NCI-H1092 (cell line): ENCODE measurements at places on chromosomes 2 and 18.

DNA sequence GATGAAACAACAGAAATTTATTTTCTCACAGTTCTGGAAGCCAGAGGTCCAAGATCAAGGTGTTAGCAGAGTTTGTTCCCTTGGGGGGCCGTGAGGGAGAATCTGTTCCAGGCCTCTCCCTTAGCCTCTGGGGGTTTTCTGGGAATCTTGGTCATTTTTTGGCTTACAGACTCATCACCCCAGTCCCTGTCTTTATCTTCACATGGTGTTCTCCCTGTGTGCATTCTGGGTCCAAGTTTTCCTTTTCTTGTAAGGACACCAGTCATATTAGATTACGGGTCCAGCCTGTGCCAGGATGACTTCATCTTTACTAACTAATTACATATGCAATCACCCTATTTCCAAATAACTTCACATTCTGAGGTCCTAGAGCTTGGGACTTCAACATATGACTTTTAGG lies 292.5 kb upstream of the TRIB2 start:
- no peak for DNase-seq

- DNase-seq, result no peak
Observed at GRCh38 chr2:232955856-232956255, 57.2 kb downstream of the NGEF start.

GRCh38 chr2:20650393-20650876 lies 463 bp downstream of the HS1BP3 start:
- DNase-seq, result peak; percentile 21

- DNase-seq, result no peak
Observed at GRCh38 chr18:25516747-25517498, 165.0 kb upstream of the ZNF521 start.

DNA sequence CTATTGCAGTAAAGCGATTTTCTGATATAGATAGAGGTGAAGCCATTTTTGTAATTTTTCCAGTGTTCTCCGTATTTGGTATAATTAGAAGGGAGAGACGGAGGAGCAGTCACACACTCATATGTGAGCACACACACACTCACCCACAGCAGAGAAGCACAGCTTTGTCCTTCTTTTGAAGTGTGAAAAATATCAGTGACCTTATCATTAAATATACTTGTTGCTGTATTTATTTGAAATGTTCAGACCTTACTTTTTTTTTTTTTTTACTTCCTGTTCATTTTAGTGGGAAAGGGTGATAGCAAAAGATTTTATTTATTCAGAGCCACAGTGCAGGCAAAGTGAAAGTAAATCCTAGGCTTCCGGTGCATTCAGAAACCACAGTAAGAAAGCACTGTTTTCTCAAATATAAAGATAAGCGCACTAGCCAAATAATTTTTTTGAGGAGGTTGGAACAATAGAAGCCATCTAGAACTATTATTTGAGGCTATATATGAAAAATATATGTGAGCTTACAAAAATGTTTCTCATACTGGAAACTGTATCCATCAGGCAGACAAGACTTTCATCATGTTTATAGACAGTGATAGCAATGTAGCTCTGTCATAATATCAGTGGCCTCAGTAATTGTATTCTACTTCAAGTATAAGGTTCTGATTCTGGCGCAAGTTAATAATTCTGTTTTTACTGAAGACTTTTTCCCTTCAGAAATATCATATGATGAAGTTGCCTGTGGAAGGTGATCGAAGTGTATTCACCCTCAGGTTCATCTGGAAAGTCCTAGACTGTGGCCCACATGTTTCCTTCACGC lies 37.2 kb downstream of the TSHZ1 start:
- DNase-seq, result peak; percentile 32

DNA sequence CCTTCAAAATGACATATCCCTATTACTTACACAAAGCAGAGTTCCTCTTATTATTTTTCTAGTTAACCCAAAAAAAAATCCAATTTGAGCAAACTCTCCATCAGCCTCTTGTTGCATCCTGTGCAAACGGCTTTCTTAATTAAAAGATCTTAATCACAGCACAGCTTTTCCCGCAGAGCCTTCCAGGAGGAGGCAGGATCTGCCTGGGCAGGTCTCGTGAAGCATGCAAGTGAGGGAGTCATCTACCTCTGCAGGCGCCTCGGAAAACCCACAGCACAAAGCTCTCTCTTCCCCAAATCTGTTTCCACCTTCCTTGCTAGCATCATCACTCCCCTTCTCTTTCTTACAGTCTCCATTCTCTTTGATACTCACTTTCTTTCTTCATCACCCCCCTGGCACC lies 100.4 kb downstream of the EN1 start:
- DNase-seq, result no peak

- no peak for DNase-seq
Observed at GRCh38 chr2:33620-34019, 12.7 kb downstream of the FAM110C start.

DNA sequence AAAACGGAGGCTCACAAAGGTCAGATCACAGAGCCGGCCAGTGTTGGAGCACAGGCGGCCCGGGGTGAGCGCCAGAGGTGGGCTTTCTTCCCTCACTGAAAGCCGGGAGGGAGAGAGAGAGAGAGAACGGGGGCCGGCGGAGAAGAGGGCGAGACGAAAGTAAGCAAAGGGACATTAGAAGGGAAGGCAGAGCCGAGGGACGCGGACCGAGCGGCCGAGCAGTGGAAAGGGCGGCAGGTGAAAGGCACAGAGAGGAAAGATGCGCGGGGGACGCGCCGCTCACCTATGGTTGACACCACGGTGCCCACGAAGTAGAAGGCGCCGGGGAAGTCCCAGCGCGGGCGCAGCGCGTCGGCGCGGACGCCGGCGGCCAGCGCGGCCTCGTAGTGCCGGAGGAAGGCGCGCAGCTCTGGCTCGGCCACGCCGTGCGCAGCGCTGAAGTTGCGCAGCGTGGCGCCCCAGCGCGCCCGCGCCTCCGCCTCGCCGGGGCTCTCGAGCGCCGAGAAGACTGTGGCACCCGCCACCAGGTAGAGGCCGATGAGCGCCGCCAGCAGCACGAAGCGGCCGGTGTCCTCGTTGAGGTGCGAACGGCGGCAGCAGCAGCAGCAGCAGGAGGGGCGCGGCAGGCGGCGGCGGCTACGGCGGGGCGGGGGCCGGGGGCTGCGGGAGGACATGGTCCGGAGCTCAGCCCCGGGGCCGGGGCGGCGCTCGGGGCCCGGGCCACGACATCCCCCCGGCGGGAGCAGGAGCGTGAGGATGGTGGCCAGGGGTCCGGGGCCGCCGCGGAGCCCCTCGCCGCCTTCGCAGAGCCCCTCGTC lies 166.9 kb downstream of the MSH2 start:
- no peak for DNase-seq

GRCh38 chr2:71453404-71454220 lies at the start of gene DYSF:
Gene DYSF (plus strand): TSS chr2:71453561.
- DNase-seq, result no peak

DNA sequence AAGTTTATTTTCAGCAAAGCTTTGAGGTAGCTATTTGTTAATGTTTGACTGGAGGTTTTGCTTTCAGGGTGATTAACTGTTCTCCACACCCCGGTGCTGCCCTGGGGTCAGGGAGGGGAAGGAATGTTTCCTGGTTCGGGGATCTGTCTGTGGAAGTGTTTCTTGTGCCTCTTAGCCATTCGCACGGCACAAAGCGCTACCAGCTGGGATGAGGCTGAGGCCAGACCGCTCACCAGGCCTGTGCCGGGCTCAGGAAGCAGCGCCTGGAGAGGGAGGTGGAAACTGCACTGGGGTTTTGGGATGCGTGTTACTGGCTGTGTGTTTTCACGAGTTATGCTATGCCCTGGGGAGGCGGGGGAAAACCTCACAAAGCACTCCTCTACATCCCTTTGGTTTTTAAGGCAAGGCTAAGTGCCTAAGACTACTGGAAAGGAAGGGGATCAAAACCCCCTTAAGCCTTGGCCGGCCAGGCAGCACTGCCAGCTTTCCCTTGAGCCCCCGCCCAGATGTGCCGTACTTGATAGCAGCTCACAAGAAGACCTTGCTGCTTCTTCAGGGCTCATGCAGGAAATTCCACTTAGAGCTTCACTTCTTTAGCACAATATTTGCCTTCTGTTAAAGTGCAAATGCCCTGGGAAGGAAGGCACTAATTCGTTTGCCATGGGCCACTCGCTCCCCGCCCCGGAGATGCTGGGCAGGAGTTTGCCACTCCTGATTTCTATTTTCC lies 65.7 kb upstream of the CNGA3 start:
- no peak for DNase-seq

- DNase-seq, result peak; percentile 54
Observed at GRCh38 chr2:44952143-44952805, 10.8 kb downstream of the SIX3 start.

DNA sequence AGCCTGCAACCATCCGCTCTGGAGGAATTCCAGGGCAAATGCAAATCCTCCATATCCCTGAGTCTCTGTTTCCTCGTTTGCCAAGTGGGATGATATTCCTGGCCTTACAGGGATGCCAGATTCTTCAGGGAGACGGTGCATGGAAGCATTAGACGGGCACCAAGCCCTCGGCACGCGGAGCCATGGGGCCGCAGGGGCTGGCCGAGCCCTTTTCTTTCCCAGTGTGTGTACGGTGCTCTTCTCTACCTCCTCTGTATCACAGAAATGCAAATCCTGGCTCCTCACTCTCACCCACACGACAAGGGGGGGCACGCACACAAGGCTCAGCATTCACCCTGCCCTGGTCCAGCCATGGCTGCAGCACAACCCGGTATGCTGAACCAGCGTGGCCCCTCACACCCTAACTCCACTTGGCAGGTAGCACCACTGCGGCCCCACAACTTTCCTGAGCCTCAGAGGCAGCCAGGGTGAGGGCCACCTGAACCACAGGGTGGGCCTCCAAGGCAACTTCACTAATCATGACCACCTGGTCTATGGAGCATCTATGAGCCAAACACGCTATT lies 64.1 kb upstream of the SALL3 start:
- no peak for DNase-seq

DNA sequence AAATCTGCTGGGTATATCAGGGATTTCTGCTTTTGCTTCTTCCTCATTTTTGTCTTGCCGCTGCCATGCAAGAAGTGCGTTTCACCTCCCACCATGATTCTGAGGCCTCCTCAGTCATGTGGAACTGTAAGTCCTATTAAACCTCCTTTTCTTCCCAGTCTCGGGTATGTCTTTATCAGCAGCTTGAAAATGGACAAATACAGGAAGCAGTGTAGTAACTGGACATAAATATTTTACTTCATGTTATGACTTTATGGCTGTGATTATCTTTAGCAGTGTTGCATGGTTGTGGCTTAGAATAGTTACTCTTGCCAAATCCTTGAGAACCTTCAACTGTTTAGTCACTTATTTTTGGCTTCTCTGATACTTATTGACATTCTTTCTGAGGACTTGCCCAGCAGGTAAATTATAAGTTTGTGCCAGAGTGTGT lies 66.2 kb upstream of the DLX2 start:
- DNase-seq, result no peak

GRCh38 chr18:36850527-36851201 lies 21.7 kb downstream of the KIAA1328 start:
- no peak for DNase-seq

DNA sequence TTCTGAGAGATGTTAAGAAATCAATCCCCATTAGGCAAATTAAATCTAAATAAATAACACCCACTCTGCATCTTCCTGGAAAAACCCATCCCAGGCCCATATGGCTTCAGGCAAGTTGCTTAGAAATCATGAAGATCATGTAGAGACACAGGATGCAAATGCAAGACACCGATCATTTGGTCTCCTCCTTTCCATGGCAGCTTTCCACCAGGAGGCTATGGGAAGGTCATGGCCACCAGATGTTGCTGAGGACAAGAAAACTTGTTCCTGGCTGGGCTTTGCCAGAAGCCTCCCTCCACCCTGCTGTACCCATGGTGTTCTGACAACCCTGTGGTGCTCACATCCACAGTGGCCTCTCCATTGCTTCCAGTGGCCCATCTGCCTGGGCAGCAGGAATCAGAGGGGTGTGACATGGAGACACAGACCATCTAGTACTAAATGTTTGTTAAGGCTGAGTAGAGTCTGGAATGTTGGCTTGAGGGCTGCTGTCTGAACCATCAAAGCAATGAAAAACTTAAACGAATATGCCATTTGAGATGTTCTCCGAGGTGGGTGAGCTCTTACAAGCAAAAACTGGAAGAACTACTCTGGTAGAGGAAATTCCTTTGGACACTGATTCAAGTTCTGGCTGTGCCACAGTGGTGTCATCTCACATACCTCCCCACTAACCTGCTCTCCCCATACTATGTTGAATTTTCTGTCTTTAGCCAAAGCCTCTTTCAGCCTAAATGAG lies 293.2 kb downstream of the TNS1 start:
- no peak for DNase-seq

DNA sequence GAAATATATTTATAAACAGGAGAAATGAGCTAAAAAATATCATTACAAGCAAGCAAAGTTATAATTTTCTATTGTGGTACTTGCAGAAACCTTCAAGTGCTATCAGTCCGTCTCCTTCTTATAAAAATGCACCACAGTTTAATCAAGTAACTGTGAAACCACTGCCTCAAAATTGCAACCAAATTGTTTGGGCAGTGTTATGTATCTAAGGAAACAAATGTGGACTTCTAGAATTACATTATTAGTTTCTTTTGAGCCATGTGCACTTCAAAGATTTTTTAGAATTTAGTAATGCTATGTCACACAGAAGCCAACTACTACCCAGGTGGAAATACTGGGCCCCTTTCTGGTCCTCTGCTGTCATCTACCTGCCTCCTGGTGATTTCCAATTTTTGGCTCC lies 495.6 kb downstream of the NYAP2 start:
- DNase-seq, result no peak

GRCh38 chr2:201319511-201319910 lies 37.6 kb downstream of the FLACC1 start:
- no peak for DNase-seq

DNA sequence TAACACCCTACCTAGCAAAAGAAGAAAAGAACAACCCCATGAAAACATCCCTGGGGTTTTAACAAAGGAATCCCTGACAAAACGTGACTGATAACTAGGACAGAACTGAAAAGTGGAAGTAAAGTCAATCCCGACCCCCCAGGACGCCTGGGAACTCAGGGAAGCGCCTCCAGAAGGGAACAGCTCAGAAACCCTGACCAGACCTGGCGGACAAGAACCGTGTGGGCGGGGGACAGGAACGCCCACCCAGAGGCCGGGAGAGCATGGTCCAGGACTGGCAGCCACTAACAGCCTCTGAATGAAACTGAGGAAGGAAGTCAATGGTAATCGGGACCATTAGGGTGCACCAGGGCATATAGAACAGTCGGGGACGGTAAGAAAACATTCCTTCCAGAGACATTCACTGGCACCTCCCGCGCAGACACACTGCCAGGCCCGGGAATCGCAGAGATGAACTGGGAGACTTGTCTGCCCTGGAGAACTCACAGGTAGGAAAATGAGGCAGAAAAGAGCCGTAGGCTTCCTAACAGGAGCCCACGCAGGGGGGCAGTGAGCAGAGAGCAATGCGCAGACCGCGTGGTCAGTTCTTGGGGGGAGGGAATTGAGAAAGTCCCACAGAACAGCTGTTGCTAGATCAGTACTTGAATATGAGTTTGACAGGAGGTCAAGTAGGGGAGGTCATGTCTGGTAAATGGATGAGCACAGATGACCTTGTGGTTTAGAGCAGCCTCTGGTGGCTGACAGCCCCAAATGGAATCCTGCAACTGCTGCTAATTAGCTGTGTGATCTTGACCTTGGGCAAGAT lies 1.3 kb upstream of the TBC1D8 start:
- DNase-seq, result peak; percentile 44
